Kidney epithelial cell (primary cell): ENCODE measurements at places on chromosomes 4 and X.

DNA sequence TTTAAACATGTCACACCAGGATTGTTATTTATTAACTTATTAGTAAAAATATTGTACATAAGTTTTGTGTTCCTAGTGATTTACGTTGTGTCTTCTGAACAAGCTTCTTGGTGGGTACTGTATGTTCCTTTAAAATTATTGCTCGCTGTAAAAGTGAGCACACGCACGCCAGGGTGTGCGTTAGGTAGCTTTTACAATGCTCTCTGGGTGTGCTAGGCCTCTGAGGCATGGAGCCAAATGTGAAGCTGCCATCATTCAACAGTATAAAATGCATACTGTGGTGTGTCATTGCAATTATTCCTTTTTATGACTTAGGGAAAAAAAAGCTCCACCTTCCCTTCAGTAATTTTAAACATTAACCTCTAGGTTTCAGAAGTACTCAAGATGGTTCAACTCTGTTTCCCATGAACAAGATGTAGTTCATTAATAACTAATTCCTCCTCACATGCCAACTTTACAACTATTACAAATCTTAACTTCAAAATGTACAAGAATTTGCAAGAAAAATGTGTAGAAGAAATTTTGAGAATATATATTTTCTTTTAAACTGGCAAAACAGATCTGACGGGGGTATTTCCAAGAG is 42.4 kb downstream of the ATOH1 start:
- no peak for DNase-seq

GRCh38 chr4:1298461-1298860 is 8.8 kb downstream of the MAEA start:
- no peak for DNase-seq

- DNase-seq: no peak
These were observed 645 bp downstream of the APLN start for GRCh38 chrX:129653971-129654651.

DNA sequence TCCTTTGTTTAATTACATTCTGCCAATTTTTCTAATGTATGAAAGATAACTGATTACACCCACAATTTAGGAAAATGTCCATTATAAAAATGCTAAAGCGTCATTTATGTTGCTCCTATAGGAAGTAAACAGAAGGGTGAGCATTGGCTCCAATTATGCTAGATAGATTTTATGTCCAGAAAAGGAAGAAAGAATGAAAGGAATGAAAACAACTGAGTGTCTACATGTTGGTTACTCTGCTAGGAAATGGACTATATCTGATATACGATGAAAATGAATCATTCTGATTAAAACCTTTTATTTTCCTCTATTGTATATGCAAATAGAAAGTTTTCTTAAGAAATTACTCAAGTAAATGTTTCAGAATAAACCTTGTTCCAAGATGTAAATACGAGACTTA is 1.6 kb downstream of the ENAM start:
- no peak for DNase-seq

- DNase-seq: no peak
These were observed 490.2 kb downstream of the TLL1 start for GRCh38 chr4:166363198-166363597.

DNA sequence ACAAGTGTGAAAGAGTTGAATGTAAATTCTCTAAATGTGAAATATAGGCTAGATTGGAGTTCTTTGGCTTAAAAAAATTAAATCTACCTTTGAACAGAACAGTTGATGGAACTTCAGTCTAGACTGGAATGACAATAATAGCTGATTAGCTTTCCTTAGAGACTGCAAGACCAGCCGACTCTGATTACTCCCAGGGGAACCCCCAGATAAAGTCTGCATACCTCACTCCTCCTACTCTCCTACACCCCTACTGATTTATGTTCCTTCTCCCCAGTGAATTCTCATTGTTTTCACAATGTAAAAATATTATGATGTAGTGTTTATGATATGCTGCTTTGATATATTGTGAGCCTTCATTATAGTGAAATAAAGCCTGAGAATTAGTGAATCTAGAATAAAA is 241.3 kb downstream of the CFAP299 start:
- no peak for DNase-seq

GRCh38 chr4:52606726-52607125 is 52.4 kb downstream of the USP46 start:
- DNase-seq: peak; percentile 10

GRCh38 chr4:26762650-26763049 is 98.0 kb upstream of the STIM2 start:
- peak; percentile 52 for DNase-seq

- no peak for DNase-seq
These were observed 7.3 kb upstream of the DCTD start for GRCh38 chr4:182924497-182924896.

DNA sequence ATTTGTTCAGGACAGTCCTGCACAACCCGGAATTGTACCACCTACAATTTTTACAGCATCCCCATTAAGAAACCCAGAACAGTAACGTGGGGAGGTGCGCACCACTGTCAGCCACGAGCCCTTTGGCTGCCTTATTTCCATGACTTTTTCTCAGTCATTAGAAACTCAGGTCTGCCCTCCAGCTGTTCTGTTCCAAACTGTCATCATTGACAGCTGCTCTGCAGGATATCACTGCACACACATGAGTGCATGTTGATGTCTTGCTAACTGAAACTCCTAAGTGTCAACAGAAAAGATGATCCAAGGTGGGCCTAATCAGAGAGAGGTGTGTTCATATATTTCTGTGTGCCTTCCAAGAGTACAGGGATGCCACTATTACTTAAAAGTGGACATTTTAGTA is 123.4 kb downstream of the PARM1 start:
- DNase-seq: no peak

GRCh38 chr4:41069257-41069656 is 145.1 kb downstream of the APBB2 start:
- DNase-seq: no peak

GRCh38 chrX:120755066-120755846 is 120.4 kb downstream of the CT47B1 start:
- no peak for DNase-seq

DNA sequence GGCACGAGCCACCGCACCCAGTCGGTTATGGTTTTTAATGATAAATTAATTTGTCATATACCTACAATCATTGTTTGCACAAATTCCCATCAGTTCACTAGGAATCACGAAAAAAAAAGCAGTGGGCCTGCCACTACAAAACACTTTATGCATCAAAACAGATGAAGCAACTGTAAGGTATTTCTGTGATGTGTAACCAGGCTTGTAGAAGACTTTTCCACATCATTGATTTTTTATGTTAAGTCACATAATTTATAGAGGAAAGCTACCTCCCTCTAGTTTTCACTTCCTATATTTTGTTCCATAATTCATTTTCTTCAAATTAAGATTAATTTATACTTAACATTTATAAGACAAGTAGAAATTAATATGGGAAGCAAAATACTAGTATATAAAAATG is 6.7 kb upstream of the FAM200B start:
- no peak for DNase-seq

DNA sequence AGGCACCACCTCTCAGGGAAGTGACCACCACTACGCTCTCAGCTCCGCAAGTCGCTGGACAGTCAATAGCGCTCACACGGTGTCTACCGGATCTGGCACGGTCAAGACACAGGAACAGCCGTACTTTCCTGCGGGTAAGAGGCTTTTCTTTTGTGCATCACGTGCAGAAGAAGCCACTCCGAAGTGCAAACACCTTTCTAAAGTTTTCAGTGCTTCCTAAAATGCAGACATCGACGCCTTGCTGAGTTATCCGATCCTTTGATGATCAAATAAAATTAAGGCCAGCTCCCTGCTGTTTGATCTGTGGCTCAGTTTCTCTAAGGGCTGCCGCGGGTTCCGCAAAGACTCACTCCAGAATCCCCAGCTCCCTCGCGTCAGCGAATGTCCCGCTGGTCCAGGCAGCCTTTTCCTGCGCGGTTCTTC is 71.8 kb downstream of the FBXO8 start:
- no peak for DNase-seq

DNA sequence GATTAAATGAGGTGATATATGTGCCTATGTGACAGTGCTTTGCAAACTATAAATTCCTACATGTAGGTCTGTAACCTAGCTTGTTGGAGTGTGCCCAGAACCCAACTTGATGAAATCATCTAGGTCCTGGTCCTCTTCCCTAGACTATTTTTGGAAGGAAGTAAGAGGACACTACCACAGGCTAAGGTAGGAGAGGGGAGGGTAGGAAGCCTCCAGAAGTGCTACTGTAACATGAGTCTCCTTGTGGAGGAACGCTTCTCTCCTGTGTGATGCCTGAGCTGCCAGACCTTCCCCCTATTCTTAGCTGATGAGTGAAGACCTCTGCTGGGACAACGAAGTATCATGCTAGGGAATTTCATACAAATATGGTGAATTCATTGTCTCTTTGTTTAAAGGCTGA is 41.8 kb upstream of the IL21 start:
- DNase-seq: no peak

GRCh38 chrX:16671005-16671404 is 21.0 kb downstream of the S100G start:
- peak; percentile 12 for DNase-seq

DNA sequence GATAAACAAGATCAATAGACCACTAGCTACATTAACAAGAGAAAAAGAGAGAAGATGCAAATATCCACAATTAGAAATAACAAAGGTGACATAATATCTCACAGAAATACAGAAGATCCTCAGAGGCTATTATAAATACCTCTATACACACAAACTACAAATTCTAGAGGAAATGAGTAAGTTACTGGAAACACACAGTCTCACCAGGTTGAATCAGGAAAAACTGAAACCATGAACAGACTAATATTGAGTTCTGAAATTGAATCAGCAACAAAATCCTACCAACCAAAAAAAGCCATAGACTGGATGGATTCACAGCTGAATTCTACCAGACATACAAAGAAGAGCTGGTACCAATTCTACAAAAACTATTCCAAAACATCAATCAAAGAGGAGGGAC is 211.8 kb upstream of the CPEB2 start:
- no peak for DNase-seq

DNA sequence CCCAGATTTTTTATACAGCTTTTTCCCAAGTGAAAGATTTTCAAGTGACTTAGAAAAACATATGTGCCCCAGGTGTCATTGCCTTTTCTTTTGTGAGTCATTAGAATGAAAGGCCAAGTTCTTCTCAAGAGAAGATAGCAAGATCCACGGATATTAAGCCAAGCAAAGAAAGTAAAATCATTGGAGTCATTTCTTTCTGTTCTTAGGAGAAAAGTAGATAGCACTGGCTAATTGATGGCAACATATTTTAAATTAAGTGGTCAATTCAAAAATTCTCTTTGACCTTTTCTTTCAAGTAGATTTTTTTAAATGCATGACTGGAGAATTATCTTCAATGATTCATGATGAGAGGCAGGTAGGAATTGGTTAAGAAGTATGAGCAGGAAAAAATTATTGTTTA is 94.4 kb downstream of the HHIP start:
- no peak for DNase-seq

DNA sequence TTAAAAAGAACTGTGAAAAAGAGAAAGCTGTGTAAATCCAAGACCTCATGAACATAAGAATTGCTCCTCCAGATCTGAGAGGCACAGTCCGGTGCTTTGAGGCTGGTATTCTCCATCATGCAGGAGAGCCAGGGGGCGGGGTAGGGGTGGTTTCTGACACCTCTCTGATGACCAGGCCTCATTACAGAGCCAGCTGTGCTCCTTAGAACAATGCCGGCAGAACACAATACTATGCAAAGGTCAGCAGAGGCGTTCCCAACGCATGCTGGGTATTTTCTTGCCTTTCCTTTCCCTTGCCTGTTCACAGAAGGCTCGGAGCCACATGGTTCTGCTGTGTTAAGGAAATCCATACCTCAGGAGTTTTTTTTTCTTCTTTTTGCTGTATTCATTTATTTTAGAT is 91.2 kb upstream of the SOD3 start:
- DNase-seq: no peak

- no peak for DNase-seq
These were observed 12.0 kb upstream of the TNIP2 start for GRCh38 chr4:2768124-2768523.

DNA sequence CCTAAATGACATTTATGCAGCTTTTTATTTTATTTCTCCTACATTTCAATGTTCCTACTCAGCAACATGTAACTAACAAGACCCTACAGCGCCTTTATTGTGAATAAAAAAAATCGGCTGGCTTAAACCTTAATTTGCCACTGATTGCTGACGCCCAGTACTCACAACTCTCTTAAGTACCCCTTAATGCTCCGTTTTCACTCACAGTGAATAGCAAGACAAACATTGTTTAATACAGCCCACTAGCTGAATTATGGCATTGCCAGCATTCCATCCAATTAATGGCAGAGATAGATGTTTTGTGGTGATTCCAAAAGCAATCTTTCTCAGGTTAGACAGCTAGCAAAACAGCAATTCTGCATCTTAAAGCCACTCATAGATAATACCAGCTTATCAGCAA is 61.1 kb downstream of the PPARGC1A start:
- no peak for DNase-seq

GRCh38 chrX:118228041-118228440 is 111.4 kb upstream of the KLHL13 start:
- DNase-seq: no peak
